NCI-H460 (cell line): ENCODE measurements at places on chromosomes 13 and 19.

- DNase-seq = no peak
These were observed 1.7 kb downstream of the FCGRT start for GRCh38 chr19:49514151-49514550.

DNA sequence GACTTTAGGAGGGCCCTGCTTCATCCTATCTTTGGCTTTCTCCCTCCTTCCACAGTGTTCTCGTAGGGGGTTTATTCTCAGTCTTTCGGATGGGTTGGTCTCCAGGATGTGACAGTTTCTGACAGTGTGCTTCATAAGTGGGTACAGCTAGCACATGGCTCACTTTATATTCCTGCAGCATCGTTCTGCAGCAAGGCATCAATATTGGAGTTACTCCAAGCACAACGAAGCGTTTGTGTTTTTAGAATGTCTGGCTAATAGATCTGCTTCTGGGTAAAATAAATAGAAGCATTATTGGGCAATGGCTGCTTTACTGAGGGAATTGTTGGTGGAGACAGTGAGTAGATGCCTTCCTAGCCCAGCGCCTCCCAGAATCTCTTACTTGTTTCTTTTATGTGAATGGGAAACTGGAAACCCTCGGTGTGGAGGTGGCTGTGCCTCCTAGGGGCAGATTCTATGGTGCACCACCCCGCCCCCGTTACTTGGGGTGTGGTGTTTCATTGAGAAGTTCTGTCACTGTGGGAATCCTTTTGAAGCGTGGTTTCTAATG lies 2.0 kb downstream of the FARP1 start:
- no peak for DNase-seq

DNA sequence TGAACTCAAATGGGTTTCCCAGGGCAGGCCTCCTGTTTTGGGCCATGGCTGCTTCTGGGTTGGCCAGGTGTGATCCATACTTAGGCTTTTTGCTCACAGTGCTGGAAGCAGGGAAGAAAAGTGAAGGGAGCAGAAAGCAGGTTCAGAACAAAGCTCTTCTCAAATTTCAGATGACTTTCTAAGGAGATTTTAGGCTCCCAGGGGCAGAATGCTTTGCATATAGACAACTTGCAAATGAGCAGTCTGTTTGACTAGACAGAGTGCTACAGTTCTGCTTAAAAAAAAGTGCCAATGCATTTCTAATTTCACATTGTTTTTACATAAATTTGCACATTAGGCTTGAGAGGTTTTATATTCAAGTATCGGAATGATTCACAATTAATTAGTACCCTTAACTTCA lies 2.6 kb upstream of the SLC10A2 start:
- DNase-seq = no peak

DNA sequence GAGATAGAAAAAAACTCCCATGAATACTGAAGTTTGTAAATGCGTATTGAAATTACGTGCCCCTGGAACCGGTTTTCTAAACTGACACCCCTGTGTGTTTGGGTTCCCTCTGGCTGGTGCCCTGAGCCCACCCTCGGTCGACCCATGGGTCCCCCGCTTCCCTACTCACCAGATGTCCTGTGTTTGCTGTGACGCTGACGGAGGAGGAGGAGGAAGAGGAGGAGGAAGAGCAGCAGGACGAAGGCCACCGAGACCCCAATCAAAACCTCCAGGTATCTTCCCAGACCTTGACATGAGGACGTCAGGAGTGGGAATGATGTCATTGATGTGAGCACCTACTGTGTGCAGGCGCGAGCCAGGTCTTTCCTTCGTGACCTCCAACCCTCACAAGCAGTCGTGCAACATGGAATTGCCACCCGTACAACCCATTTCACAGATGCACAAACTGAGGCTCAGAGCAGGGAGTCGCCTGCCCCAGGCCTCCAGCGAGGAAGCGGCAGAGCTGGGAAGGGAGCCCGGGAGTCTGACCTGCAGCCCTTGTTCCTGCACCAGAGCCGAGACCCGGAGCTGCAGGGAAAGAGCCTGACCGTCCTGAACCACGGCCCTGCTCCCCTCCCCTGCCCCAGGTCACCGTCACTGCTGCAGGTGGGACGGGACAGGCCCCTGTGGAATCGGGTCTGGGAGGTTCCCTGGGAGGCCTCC lies 3.7 kb downstream of the LILRB3 start:
- DNase-seq = no peak

- no peak for DNase-seq
These were observed at the start of gene MYBPC2 for GRCh38 chr19:50432221-50433028. TSS of gene MYBPC2 (plus strand) at chr19:50432892. CDS start at chr19:50432954, 62 bp downstream.

- no peak for DNase-seq
These were observed 17.8 kb downstream of the KCTD15 start for GRCh38 chr19:33814181-33815165.

DNA sequence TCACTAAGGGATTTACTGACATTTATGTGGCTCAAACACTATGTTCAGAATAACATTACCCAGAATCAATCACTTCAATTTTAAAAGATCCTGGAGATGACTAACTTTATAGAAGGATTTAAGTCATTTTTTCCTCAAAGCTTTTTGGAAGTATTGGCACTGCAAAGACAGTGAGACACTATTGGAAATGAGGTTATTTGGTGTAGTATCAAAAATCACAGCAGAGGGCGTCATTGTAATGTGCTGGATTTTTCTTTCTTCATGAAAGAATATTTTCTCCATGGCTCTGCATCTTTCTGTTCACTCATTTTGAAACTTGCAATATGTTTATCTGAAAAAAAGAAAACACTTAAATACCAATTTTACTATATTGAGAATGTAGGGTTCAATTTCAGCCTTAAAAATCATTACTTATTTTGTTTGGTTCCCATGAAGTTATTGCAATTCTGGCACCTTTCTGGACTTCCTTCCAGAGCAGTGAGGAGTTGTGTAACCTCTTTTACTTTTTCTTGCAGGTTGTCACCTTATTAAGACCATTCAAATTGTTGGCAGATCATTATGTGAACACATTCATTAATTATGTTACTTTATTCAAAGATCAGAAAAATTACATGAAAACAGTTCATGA lies 3.7 kb upstream of the CSNK1A1L start:
- peak; percentile 19 for DNase-seq

GRCh38 chr13:49436890-49437289 lies 7.0 kb downstream of the CAB39L start:
- DNase-seq = peak; percentile 52

- DNase-seq = no peak
These were observed 47.0 kb upstream of the FLT1 start for GRCh38 chr13:28541966-28542365.

DNA sequence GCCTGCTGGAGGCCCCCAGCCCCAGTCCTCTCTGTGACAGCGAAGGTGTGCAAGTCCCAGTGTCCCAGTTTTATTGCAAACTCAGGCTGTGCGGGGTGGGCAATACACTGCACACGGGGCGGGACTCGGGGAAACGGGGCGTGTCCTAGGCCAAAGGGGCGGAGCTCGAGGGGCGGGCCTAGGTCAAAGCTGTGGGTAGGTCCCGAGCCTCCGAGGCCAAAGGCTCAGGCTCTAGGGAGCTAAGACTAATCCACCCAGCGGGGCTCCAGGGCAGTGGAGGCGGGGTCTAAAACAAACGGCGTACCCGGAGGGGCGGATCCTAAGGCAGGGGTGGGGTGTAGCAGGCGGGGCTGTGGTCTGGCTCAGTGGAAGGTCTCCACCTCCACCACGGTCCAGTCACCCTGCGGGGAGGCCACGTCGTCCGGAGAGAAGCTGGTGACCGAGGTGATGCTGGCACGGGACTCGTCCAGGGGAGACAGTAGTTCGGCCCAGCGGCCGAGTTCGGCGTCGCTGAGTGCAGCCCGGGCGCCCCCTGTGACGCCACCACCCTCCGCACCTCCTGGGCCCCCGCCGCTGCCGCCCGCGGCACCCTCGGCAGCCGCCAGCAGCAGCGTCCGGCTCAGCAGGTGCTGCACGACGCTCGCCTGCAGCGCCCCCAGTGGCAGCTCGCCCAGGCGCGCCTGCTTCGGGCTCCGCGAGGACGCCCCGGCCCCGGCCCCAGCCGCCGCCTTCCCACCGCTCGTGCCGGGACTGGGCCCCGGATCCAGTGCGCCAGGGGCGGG lies 5.3 kb downstream of the PRR36 start:
- peak; percentile 78 for DNase-seq

- no peak for DNase-seq
These were observed 83.6 kb upstream of the KLF12 start for GRCh38 chr13:74217811-74218210.

DNA sequence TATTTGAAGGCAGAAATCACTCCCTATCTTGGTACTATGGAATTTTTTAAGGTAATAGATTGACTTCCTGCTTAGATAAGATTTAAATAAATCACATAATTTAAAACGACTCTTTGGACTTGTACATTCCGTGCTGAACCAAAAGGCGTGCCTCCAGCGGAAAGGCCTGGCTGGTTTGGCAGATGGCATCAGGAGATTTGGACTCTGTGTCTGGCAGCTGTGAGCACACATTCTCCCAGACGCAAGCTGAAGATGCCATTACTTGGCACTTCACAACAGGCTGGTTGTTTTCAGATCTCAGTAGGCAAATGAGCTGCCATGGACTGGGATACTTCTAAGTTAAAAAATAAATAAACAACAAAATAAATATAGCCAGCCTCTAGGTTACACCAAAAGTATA lies 104.5 kb upstream of the SLC15A1 start:
- DNase-seq = no peak

GRCh38 chr19:3785938-3786824 lies at the start of gene MATK:
TSS of gene MATK (minus strand) at chr19:3786381. CDS start at chr19:3785135, 1,246 bp downstream.
- DNase-seq = no peak

- no peak for DNase-seq
These were observed 235.8 kb upstream of the RFC3 start for GRCh38 chr13:33582121-33582520.

- DNase-seq = no peak
These were observed 224.1 kb downstream of the SLITRK6 start for GRCh38 chr13:85575110-85575509.

GRCh38 chr19:29428071-29428470 lies 97.7 kb upstream of the VSTM2B start:
- no peak for DNase-seq

GRCh38 chr19:2468596-2468995 lies 7.3 kb upstream of the GADD45B start:
- DNase-seq = no peak

DNA sequence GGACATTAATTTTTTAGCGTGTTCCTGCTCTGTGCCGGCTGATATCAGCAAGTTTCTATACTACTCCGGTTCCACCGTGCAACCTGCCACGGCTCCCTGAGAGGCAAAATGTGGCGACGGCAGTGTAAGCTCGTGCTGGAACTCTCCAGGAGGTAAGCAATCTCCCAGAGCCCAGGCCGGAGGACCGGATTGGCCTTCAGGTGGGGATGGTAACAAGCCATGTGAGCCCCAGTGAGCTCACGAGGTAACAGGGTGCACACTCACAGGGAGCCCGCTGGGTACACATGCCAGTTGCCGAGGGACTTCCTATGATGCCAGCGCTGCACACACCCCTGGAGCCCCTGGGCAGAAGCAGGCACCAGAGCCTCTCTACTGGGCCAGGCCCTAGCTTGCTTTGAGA lies 38.5 kb downstream of the NAXD start:
- no peak for DNase-seq

DNA sequence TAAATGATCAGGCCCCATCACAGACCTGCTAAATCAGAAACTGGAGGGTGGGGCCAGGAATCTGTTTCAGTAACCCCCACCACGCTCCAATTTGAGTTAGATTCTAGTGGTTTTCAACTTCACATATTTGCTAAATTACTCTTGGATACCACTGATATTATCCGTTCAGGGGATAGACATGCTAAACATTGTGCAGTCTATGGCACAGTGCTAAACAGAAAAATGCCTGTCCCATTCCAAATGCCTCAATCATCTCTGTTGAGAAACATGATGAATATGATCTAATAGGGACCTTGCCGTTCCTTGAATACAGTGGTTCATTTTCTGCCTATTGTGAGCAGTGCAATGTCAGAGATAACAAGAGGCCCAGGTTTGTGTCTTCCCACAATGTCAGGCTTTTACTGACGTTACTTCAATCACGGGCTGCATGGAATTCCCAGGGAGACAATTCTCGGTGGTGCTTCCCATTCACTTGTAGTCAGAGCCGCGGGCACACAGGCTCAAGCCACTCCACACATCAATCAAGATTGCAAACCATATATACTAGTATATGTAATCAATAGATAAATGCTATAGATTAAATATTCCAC lies 52.7 kb downstream of the MYO16 start:
- no peak for DNase-seq

DNA sequence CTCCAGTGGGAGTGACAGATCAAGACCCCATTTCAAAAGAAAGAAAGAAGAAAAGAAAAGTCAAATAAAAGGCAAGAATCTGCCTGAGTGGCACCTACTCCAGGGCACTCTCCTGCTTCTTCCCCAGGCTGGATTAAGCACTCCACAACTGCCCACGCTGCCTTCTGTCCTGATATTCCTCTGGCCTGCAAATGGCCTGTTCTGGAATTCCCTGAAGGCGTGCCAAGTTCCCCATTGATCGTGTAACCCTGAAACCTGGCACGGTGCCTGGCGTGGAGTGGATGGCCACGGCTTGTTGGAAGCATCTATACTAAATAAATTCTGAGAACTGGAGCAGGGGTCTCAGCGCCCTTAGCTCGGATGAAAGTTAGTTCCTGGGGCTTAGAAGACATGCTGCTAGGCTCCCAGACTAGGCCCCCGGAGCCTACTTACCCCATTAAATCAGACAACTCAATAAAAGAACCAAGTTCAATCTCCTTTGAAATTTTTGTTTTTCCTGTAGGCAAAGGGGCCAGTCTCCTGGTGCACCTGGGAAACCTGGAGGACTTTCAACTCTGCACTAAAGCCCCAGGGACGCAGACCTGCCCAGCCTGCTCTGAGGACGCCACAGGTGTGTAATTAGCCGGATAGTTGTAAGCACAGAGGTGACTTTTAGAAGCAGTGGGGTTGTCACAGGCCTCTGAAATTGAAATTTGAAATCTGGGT lies 21.9 kb downstream of the ANKRD27 start:
- DNase-seq = no peak

GRCh38 chr19:13071444-13072187 lies 31.0 kb downstream of the LYL1 start:
- no peak for DNase-seq

DNA sequence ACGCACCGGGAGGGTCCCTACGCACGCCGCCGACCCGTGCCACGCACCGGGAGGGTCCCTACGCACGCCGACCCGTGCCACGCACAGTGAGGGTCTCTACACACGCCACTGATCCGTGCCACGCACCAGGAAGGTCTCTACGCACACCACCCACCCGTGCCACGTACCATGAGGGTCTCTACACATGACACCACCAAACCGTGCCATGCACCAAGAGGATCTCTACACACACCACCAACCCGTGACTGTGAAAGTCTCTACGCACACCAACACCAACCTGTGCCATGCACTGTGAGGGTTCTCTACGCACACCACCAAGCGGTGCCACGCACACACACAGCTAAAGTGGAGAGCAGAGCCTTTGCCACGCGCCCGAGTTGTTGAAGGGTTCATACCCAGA lies 16.7 kb downstream of the ZNF787 start:
- DNase-seq = no peak

GRCh38 chr19:39506944-39507714 lies 7.8 kb upstream of the SELENOV start:
- DNase-seq = peak; percentile 63

GRCh38 chr19:3551792-3552095 lies 5.6 kb downstream of the MFSD12 start:
- DNase-seq = no peak
